ENCODE measurements at places on chromosomes 6 and 20.

DNA sequence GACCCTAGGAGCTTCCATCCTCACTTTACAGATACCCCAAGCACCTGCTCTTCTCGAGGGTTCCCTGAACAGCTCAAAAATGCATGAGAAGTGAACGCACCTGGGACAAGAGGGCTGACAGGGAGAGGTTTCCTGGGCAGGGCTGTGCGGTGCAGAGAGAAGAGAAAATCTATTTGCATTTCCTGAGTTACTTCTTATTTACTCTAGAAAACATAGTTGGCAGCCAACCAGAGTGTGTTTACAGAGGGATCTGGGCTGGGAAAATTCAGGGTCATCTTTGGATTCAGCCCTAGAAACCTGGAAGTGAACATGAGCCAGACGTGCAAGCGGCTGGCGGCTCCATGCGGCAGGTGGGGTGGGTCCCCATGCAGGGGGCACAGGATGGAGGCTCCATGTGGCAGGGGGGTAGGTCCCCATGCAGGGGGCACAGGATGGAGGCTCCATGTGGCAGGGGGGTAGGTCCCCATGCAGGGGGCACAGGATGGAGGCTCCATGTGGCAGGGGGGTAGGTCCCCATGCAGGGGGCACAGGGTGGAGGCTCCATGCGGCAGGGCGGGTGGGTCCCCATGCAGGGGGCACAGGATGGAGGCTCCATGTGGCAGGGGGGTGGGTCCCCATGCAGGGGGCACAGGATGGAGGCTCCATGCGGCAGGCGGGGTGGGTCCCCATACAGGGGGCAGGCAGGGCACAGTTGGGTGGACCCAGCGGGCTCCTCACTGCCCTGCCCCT is 342.0 kb downstream of the TAF4 start:
- no peak for DNase-seq

- DNase-seq = no peak
Measured at GRCh38 chr6:88840796-88841539, 122.5 kb downstream of the RNGTT start.

GRCh38 chr6:7566617-7567173 is 23.3 kb upstream of the SNRNP48 start:
- no peak for DNase-seq

DNA sequence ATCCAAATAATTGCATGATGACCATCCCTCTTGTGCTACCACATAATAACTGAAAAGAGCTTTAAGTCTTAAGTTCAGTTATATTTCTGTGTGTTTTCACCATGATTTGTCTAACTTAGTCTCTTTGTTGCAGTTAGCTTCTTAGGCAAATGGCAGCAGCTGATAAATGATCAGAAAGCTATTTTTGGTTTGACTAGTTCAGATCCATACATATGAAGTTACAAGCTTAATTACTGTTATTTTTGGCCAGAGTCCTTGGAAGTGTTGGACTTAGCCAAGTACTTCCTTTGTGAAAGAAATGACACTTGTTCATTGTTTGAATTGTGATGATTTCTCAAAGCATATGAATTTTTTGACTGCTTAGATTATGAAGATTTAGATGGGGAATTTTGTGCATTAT is 54.2 kb downstream of the HIVEP1 start:
- no peak for DNase-seq

- no peak for DNase-seq
Measured at GRCh38 chr6:901696-902460, 208.9 kb upstream of the EXOC2 start.

- DNase-seq = no peak
Measured at GRCh38 chr6:79232696-79233462, 1.6 kb downstream of the HMGN3 start.

- DNase-seq = no peak
Measured at GRCh38 chr6:28282926-28283325, 1.6 kb downstream of the PGBD1 start.

Measured in stimulated activated CD8-positive, alpha-beta memory T cell treated with anti-CD3 and anti-CD28 coated beads, Interleukin-12 subunit alpha, Interleukin-12 subunit beta, amount 100 ng/mL, for 1 hour (primary cell).